ENCODE measurements at places on chromosomes 2 and 18. TPM values are rescaled to one million over a fixed set of nuclear protein-coding genes. Genes with fewer than 3 reads are reported as not detected.
A peak's percentile ranks its signal among the peaks of the same experiment; 100 is the strongest.

ACADL gene
- total RNA-seq = not detected

ZSWIM2 gene
- total RNA-seq = not detected

IL36G gene
- not detected for total RNA-seq

STPG4 gene
- total RNA-seq = 0.72 TPM

LIPG gene
- total RNA-seq = not detected

MYO5B gene
- not detected for total RNA-seq

MREG gene
- 5.6 TPM for total RNA-seq

KCNG3 gene
- total RNA-seq = 0.08 TPM

DUSP19 gene
- 4.0 TPM for total RNA-seq

PSMA8 gene
- total RNA-seq = 0.37 TPM

DOK6 gene
- not detected for total RNA-seq

NMS gene
- total RNA-seq = not detected

CREG2 gene
- not detected for total RNA-seq

DSG4 gene
- total RNA-seq = not detected

KCMF1 gene
- 95.1 TPM for total RNA-seq

- no peak for DNase-seq
Observed at GRCh38 chr18:59573962-59574361, 123.3 kb downstream of the CCBE1 start.

DNA sequence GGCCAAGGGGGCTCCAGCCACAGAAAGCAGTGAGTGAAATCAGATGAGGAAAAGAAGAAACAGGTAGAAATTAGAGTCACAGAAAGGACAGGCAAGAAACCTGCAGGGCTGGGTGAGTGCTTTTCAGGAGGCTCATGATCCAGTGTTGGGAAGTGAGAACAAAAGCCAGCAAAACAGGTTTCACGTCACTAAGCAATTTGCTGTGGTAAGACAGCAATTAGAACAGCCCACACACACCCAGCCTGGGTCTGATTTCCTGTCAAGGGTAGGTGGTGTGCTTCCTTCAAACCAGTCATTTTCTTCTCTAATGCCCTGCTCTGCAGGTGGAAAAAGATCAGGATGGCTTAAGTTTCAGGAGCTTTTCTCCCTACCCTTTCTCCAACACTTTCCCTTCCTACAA lies 52.9 kb upstream of the XDH start:
- no peak for DNase-seq

DNA sequence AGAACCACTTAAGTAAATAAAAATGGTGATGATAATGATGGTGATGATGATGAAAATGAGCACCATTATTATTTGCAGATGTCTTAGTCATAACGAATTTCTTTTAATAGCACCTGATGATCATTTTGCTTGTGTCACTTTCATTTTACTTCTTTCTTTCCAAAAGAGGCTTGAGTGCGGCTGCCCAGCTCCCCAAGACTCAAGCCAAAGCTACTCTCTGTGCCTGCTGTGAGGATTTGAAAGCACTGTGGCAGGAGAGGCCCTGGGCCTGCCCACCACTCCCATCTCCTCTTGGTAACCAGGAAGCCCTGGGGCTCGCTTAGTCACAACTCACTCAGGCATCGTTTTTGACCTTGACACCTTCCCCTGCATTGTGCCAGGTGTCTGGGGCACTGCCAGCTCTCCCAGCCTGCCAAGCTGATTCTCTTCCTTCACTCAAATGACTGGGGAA lies 41.2 kb downstream of the RPL37A start:
- DNase-seq = no peak

DNA sequence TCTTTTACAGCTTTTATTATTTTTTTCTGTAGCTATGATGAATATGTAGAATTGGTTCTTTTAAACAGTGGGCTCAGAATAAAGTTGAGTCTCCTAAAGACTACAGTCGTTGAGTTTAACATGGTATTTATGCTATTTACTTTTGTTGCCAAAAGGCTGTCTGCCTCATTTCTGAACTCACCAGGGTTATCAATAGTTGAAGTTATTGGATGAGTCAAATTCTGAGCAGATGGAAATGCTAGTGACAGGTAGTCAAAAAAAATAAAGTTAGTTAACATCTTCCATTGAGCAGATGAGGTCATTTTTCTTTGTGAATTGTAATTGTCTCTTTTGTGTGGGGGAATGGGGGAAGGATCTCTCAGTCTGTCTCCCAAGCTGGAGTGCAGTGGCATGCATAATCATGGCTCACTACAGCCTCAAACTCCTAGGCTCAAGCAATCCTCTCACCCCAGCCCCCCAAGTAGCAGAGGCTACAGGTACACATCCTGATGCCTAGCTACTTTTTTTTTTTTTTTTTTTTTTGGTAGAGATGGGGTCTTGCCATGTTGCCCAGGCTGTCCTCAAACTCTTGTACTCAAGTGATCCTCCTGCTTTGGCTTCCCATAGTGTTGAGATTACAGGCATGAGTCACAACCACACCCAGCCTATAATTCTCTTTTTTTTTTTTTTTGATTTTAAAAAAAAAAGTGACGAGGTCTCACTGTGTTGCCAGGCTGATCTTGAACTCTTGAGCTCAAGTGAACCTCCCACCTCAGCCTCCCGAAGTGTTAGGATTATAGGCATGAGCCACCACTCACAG lies 8.9 kb downstream of the PAPOLG start:
- DNase-seq = no peak

- peak; percentile 42 for DNase-seq
Observed at GRCh38 chr2:31886700-31887099, 124.1 kb downstream of the MEMO1 start.

- no peak for DNase-seq
Observed at GRCh38 chr2:145530653-145531052, 1010.7 kb upstream of the ZEB2 start.

DNA sequence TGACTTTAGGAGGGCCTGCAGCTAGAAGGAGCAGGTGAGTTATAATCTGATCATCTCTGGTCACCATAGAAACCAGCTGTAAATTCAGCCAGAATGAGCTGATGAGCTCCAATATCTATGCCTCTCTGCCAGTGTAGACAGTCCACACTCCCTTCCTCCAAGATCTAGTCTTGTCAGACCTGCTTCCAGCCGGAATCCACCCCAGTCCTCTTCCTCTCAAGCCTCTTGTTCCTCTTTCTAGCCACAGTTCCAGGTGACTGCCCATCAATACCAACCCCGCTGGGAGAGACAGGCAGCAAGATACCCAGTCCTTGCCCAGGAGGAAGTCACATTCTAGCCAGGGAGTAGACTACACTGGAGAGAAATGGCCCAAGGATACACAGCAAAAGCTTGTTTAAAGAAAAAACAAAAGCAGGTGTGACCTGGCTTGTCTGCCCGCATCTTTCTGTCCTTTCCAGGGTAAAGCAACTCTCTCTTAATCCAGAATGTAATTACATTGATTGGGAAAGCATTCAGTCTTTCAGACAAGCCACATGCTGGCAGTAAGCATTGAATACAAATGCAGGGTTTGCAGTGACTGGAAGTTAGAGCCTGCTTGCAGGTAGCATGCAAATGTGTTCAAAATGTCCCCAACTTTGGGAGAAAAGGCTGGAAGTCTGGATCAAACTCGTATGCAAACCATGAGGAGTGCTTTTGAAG lies 9.0 kb upstream of the SLC35F6 start:
- DNase-seq = peak; percentile 45

GRCh38 chr18:13613099-13613498 lies 113.3 kb downstream of the FAM210A start:
- peak; percentile 24 for DNase-seq

DNA sequence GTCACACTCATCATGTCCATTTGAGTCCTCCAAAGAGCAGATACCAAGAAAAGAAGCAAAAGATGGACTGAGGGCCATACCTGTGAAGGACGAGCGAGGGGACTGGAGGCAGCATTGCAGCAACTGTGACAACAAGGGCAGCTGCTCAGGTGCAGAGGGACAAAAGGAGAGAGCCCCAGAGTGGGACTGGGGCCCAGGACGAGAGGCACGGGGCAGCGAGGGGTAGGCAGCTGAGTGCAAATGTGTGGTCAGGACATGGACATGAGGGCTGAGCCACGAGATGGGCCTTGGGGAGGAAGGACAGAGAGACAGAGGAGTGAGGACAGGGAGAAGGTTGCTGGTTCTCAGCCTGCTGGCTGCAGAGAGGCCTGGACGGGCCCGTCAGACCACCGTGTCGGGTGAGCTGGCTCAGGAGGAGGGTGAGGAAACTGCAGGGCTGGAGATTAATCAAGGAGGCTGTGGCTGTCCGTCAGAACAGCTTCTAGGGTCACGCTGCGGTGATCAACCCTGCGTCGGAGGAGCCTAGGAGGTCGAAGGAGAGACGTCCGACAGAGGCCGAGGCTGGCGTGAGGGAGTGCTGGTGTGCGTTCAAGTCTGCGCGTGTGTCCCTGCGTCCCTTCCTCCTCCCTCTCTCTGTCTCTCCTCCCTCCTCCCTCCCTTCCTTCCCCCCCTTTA lies 206.8 kb upstream of the HDAC4 start:
- DNase-seq = no peak

- no peak for DNase-seq
Observed at GRCh38 chr18:26648509-26649192, 100.3 kb upstream of the KCTD1 start.

DNA sequence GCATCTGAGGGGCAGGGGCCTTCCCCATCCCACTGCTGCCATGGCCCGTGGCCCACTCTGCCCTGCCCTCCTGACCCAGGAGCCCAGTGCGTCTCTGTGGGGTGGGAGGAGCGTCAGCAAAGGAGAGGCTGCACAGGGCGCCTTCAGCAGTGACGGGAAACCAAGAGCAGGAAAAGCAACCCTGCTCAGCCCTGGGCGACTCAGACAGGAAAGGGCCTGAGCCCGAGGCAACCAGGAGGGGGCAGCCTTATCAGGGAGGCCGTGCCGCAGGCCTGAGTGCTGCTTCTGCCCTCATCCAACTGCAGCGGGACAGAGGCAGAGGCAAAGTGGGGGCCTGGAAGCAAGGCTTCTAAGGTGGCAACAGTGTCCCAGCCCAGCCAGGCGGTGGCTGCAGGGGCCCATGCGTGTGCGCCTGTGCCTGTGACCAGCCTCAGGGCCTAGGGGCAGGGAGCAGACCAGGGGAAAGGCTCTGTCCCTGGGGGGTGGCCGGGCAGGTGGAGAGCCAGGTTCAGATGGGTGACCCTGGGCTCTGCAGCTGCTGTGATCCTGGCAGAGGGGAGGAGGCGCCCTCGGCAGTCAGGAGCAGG lies 23.3 kb upstream of the ALPI start:
- DNase-seq = peak; percentile 24

GRCh38 chr2:239688122-239688681 lies 287.4 kb upstream of the HDAC4 start:
- DNase-seq = no peak

- DNase-seq = no peak
Observed at GRCh38 chr2:96625571-96626552, 12.2 kb downstream of the KANSL3 start.

GRCh38 chr2:132645722-132646539 lies 24.1 kb downstream of the LYPD1 start:
- peak; percentile 94 for DNase-seq

- no peak for DNase-seq
Observed at GRCh38 chr2:63003351-63003750, 47.3 kb upstream of the OTX1 start.

- no peak for DNase-seq
Observed at GRCh38 chr18:26656944-26657536, 108.7 kb upstream of the KCTD1 start.

DNA sequence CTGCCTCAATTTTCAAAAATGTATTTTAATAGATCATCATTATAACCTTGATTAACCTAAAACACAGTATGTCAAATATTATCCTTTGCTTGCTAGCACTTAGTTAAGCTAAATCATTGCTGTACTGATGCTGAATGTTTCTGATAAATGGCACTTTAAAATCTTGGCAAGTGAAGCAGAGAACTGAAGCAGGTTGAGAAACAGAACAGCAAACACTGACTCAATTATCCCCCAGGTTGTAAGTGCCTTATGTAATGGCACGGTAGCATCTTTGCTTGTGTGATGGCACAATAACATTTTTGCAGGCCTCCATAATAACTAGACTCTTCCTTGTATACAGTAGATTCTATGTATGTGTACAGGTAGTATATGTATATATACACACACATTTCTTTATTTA lies 33.8 kb downstream of the ARHGAP15 start:
- no peak for DNase-seq

- peak; percentile 16 for DNase-seq
Observed at GRCh38 chr18:77207540-77207939, 42.1 kb upstream of the GALR1 start.

- DNase-seq = no peak
Observed at GRCh38 chr18:55443776-55444175, 144.2 kb downstream of the TCF4 start.

DNA sequence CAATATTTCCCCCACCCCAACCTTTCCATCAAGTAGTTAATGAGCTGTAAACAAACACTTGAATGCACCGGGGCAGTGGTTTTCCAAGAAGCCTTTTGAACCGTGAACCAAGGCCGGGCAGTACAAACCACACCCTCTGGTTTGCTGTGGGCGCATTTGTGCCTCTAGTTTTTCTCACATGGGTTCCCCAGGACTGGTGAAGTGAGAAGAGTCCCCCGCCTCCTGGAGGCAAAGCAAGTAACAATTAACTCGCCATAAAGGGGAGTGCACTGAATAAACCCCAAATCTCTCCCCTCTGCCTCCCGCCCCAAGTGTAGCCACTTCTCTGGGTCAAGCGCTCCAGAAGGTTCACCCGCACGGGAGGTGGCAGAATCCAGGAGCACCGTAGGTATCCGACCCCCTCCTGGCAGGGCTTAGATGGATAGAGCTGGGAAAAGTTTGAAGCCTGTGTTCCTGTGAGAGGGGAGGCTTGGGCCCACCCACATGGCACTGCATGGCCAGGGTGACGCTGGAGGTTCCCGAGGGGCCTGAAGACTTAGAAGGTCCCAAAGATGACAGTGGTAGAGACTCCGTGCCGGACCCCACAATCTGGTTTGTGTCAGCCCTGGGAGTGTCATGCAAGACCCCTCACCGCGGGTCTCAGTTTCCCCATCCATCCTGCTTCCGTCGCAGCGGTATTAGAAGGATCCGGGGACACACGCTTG lies 182.2 kb downstream of the SMAD2 start:
- DNase-seq = no peak

DNA sequence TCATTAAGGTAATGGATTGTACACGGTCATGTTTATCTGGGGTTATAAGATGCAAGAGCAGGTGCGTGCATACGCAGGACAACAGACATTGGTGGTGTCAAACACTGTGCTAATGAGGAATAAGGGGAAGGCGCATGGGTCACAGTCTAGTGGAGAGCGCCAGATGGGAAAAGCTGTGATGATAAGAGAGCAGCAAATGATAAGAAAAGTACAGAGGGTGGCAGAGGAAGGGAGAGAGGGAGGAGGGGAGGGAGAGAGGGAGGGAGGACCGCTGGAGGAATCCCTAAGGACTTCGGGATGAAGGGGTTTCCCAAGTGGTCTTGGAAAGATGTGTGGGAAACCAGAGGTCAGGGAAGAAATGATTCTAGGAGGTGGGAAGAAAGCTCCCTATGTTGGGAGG lies 2.9 kb downstream of the TNFRSF11A start:
- no peak for DNase-seq

- no peak for DNase-seq
Observed at GRCh38 chr18:67549946-67550345, 33.4 kb upstream of the DSEL start.
